ENCODE measurements at places on chromosomes 13 and 19.

- DNase-seq: no peak
Observed at GRCh38 chr13:44668688-44669087, 92.6 kb upstream of the TSC22D1 start.

DNA sequence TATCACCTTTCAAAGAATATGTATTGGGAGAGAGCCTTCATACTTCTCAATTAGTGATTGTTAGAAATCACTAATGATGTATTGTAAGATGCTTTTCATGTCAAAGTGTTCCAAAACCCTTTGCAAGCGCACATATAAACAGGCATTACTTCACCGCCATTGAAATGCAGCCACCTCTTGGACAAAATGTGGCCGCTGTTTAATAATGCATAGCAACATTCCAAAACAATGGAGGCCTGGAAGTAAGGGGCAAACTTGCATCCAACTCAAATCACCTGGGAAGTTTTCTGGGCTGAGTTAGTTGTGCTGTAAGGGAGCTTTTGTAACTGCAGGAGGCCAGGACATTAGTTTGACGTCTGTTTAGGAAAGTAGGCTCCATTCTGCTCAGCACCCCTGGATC lies 438.1 kb downstream of the FGF9 start:
- DNase-seq: no peak

- DNase-seq: no peak
Observed at GRCh38 chr19:36151144-36152018, 866 bp downstream of the COX7A1 start.

DNA sequence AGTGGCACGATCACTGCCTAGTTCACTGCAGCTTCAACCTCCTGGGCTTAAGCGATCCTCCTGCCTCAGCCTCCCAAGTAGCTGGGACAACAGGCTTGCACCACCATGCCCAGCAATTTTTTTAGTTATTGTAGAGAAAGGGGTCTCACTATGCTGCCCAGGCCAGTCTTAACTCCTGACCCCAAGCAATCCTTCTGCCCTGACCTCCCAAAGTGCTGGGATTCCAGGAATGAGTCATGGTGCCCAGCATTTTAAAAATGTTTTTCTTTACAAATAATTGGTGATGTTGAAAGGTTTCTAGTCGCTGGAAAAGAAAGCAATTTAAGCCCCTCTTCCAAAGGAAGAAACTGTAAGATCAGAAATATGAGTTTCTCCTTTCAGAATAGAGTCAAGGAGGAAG lies 19.4 kb downstream of the DYRK1B start:
- no peak for DNase-seq

DNA sequence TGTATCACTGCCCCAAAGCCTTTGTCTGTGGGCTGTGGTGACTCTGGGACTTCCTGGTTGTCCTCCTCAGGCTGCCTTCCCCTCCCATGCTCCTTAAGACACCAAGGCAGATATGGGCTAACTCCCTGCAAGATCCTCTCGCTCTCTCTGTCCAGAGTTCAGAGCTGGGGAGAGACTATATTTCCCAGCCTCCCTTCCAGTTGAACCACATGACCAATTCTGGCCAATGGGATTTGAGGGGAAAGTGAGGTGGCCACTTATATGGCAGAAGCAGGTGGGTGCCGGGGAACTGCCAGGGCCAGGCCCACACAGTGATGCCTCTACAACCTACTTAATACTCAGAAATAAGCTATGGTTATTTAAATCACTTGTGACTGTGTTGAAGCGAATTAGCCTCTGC lies 16.2 kb upstream of the ANGPTL8 start:
- DNase-seq: no peak

- DNase-seq: no peak
Observed at GRCh38 chr13:42875475-42876269, 94.3 kb downstream of the FAM216B start.

DNA sequence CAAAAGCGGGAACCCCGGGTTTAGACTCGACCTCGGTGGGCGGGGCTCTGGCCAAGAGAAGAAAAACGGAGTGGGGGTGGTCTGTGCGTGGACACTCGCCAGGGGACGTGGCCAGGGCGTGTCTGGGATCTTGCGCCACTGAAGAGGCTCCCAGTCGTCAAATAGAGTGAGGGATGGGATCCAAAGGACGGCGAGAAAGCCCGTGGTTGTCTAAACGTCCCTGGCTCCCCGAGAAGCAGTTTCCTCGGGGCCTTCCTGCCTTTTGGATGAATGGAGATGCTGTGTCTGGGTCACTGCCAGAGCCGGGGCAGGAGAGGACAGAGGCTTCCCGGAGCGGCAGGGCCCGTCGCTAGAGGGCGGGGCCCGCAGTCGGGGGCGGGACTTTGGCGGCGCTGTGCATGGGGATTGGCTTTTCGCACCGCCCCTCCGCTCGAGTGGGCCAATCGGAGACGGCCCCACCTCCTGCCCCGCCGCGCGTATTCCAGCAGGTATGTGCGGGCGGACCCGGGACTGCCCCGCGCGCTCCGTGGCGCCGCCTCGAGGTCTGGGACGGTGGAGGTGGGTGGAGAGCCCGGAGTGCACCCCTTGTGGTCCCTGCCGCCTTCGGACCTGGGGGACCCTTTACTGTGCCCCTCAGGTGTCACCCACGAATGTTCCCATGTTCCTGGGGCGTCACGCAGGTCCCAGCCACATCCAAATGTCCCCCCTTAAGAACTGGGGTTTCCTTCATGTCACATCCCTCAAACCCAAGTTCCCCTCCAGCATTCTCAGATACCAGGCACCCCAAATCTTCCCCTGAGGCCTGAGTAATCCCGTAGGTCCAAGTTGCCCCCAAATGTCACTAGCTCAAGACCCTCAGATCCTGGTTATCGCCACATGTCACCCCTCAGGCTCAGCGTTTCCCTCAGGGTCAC lies 38.3 kb downstream of the ZSWIM4 start:
- peak; percentile 92 for DNase-seq

GRCh38 chr13:77846173-77846572 lies 72.5 kb downstream of the EDNRB start:
- DNase-seq: no peak

DNA sequence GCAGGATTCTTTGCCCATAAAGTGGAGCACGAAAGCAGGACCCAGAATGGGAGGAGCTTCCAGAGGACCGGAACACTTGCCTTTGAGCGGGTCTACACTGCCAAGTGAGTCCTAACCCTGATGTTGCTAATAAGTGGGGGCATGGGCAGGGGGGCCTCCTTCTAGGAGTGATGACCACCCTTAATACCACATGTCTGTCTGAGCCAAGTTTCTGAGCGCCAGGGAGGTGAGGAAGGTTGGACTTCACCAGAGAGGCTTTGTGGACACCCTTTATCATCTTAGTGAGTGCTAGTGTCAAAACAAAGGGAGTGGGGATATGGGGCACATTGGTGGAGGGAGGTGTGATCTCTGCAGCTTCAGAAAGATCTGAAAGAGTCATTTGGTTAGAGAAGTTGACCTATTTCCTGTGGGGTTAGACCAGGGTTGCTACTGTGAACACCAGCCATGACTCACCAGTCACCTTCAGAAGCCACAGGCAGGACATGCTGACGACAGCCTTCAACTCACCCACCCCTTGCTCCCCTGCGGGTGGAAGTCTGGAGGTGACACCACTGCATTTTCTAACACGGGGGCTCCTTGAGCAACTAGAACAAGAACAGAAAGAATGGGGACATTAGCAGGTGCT lies 8.8 kb downstream of the ALOX5AP start:
- no peak for DNase-seq

DNA sequence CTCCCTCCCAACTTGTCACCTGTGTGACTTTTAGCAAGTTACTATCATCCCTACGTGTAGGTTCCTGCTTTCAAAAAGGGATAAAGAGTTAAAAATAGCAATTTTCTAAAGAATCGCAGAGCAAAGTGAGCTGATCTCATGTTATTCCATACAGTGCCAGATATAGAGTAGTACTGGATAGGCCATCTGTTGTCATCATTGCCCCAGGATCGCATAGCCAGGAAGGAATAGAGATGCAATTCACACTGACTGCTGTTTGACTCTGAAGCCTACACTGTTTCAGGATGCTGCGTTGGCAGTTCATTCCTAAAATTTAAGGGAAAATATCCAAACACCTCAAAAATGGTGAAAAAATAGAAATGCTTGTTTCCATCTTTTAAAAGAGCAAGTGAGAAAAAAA lies 138.9 kb downstream of the SHISA2 start:
- DNase-seq: no peak

DNA sequence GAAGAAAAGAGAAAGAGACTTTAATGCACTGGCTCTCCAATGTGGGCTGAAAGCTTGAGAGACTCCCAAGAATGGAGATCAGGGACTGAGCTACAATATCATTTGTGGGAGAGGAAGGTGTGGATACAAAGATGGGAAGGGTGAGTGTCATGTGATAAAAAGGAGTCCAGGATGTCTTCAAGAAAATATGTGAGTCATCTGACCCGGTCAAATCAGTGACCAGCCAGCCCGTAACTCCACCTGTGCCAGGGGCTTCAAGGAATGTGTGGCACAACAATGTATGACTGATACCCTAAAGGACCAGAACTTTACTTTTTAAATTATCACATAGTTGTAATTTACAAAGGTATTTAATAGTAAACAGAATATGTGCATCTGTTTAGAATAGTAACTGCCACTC lies 97.2 kb downstream of the DOCK9 start:
- DNase-seq: no peak

DNA sequence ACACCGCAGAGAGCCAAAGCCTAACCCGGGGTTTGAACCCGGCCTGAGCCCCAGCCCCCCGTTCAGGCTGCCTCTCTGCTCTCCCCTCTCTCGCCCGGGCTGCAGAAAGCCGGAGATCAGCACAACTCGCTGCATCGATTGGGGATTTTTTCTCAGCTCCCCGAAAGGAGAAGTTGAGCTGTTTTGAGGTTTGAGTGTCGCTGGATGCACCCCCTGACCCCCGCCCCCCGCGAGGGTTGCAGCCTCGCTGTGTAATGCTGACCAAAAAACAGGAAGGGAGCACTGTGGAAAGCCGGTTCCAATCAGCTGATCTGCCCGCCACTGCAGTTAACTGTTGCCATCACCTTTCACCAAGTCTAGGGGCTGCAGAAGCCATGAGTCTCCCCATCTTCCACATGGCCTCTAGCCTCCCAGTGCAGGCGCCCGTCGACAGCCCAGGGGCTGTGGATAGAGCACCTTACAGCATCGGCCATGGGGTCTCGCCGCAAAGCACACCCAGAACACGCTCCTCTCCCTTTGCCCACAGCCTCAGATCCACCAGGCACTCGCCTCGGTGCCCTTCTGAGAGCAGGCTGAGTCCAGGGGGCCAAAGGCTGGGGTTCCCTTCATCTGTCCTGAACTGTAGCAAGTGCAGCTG lies 34.5 kb downstream of the MYO9B start:
- no peak for DNase-seq

DNA sequence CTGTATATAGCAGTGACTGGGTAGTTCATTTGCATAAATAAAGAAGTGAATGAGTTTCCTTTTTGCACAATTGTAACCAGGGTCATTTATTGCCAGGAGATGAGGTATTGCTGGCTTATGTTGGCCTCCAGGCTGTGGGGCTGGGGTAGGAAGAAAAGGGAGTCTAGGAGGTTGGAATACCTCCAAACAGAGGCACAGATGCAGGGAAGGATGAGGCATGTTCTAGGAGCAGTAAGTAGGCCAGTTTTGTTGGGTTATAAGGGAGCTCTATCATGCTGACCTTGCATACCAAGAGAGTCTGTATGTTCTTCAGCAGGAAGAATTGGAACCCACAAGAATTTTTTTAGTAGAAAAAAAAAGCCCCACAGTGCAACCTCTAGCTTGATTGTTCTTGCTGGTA lies 17.2 kb upstream of the CYSLTR2 start:
- DNase-seq: no peak

GRCh38 chr19:56842412-56842811 lies 1.9 kb upstream of the PEG3 start:
- no peak for DNase-seq

- DNase-seq: no peak
Observed at GRCh38 chr13:42699912-42700311, 81.5 kb upstream of the FAM216B start.

GRCh38 chr19:20667281-20667680 lies 5.9 kb upstream of the ZNF626 start:
- no peak for DNase-seq

GRCh38 chr13:27774169-27774568 lies 18.1 kb upstream of the GSX1 start:
- no peak for DNase-seq

- DNase-seq: no peak
Observed at GRCh38 chr13:50334115-50334778, 319.0 kb downstream of the KCNRG start.

DNA sequence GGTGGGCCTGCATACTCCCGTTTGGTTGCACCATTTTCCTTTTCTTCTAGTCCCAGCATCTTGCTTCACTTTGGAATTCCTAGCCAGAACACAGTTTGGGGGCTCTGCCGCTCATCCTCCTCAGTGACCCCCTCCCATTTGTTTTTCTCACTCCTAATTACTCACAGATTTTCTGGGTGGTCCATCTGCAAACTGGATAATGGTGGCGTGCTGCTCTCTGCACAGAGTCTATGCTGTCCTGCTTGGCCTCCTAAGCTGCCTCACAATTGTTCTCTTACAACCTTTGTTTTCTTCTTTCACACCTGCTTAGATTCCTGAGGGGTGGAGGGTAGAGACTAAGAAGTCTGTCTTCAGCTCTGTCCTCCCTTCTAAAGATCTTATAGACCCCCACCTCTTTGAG lies 80.8 kb downstream of the SHISA2 start:
- DNase-seq: no peak

GRCh38 chr19:45577111-45577905 lies 7.3 kb downstream of the OPA3 start:
- DNase-seq: no peak

DNA sequence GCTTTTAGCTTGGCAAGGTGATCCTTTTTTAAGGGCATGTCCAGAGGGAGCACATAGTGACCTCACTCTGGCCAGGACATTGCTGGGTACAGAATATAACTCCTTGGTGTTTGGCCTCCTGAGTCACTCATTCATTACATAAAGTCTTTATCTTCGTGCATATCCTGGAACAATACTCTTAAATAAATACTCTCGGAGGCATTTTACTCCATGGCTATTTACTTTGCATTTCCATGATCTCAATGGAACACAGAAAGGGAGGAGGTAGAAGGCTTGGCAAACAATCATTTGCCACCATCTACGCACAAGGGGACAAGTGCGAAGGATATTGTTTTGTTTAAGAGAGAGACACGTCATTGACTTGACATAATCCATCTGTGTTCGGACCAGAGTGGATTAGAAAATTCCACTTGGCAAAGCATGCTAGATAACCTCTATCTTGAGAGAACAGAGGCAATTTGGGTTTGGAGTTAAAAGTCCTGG lies 210.0 kb downstream of the IRS2 start:
- DNase-seq: no peak

- no peak for DNase-seq
Observed at GRCh38 chr19:18601875-18602274, 4.7 kb downstream of the CRLF1 start.

DNA sequence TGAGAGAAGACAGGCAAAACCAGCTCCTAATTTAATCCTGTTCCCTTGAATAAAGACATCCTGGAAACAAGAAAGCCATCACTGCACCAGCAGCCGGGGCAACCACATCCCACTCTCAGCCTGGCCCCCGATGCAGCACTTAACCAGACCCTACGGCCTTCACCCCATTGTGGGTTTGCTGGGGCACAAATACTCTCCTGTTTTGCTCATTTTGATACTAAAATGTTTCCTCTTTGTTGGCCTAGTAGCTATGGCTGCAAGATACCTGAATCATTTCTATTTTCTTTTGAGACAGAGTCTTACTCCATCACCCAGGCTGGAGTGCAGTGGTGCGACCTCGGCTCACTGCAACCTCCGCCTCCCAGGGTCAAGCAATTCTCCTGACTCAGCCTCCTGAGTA lies 28.4 kb downstream of the ANKRD27 start:
- DNase-seq: no peak

GRCh38 chr19:32895384-32895783 lies 25.8 kb upstream of the SLC7A9 start:
- no peak for DNase-seq
